ENCODE measurements at places on chromosomes 2 and 18.

DNA sequence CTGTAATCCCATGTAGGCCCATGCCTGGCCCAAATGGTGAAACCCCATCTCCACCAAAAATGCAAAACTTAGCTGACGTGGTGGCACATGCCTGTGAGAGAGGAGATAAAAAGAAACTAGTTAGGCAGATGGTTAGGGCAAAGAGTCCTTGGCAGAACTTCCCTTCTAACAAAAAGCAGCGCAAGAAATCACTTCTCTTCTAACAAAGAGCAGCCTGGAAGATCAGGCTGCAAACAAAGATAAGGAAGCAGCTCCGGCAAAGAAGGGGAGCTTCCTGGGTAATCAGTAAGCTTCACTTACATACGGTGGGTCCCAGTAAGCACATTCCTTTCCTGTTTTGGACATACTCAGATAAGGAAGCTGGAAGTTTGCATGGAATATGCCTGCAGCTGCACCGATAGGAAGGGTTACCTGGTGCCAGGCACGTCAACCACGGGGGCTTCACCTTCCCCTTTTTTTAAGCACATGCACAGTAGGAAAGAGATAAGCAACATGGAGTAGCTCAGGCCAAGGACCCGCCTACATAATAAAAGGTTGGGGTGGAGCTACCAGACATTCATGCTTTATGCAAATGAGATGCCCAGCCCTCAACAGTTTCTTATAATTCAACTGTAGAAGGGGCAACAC, 61.0 kb upstream of the SLC25A52 start:
- DNase-seq = no peak

DNA sequence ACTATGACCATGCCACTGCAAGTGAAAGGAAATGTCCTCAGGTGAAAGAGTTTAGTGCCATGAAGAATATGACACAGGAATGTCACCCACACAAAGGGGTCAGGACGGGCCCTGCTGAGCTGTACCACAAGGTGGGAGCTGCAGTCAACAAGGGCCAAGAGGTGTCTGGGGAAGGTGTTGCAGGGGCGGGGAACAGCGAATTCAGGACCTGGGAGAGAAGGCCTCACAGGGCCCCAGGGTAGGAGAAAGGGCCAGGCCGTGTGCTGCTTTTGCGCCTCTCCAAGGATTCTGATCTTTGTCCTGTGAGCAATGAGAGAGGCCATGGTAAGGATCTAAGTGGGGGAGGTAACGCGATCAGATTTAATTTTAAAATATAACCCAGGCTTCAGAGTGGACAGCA, 23.6 kb downstream of the CYB5A start:
- no peak for DNase-seq

DNA sequence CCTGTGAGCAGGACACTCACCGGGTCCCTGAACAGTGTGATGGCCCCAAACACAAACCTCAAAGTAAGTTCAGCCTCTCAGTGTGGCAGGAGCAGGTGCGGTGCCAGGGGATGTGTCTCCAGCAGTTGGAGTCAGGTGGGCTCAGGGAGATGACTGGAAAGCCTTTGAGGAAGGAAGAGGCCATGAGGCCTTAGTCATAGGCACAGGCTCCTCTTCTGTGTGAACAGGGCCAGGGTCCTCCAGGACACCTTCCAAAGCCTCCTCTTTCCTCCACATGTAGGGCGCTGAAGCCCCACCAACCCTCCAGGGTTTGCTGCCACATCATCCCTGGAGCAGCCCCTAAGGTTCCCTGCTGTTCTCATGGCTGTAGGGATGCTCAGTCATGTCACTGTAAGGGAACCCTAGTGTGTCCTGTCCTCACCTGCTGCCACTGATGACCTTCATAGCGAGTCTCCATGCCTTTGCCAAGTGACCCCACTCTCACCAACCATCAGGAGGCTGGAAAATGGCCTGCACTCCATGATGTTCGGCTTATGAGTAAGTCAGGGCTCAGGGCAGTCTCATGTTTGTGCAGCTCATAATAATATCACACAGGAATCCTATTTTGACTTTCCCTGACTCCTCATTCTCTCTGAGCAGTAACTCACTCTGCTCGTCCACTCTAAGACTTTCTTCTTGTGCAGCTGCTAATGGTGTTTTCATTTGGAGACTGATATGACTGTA, 1152.9 kb downstream of the RPIA start:
- no peak for DNase-seq

GRCh38 chr2:170813611-170814532, 2.8 kb upstream of the GAD1 start:
- peak; percentile 41 for DNase-seq

- DNase-seq = no peak
These were observed 25.5 kb downstream of the CENPO start for GRCh38 chr2:24818721-24819167.

DNA sequence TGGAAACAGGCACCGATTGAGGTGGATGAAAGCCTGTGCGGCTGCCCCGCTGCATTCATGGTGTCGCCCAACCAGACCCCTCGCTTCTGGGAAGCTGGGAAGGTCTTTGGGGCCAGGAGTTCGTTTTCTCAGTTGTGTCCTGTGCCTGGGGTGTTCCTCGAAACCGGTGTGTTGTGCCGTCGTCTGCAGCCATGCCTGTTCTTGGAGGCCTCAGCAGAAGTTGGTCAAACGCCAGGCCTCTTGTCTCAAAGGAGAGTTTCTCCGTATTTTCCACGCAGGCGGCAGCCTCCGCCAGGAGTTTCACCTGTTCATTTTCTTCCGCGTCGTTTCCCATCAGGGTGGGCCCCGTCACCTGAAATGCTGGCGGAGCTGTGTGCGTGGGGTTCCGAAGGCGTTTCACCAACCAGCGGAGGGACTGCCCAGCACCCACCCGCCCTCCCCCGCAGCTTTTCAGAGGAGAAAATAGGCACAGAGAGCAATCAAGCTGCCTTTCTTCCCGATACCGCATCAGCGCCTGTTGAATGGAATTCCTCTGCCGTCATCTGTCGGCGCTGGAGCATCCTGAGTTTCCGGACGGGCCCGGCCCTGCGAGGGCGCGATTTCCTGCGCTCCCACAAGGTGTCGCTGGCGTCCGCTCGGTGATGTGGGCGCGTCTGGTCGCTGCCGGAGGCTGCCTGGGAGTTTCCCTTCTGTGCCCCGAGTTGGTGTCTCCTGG, 17.0 kb upstream of the NFATC1 start:
- no peak for DNase-seq

GRCh38 chr2:100066246-100066645, 76.1 kb downstream of the AFF3 start:
- no peak for DNase-seq

- no peak for DNase-seq
These were observed 14.8 kb downstream of the TMEM237 start for GRCh38 chr2:201628545-201628944.

GRCh38 chr18:24009651-24010333, 4.8 kb upstream of the TTC39C start:
- no peak for DNase-seq

GRCh38 chr18:79200546-79201268, 131.5 kb downstream of the ATP9B start:
- DNase-seq = no peak

DNA sequence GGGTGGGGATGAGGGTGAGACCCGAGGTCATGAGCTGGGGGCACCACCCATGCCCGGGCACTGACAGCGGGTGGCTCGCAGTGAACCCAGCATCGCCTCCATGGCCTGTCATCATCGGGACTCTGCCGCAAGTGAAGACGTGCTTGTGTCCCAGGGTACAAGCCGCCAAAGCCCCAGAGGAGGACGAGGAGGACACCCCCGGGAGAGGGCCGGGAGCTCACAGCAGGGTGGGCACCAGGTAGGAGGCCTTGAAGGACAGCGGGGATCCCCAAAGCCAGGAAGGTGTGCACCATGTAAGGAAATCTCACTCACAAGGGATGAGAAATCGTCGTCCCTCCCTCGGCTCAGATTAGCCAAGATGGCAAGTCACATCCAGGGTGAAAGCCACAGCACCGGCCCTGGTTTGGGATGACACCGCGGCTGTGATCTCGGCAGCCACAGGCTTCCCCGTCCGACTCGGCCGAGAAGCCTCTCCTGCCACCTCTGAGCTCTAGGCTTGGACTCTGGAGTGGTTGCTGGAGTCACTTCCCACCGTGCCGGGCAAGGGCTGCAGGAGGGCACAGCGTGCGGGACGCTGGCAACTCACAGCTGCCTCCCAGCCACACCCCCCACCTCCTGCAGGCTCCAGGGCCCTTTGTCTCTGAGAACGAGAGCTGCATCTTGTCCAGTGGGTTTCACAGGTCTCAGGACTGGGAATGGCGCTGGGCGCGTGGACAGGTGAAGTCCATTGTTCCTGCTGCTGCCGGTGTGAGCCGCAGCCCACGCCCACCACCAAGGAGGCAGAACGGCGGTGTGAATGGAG, 81.6 kb upstream of the CTDP1 start:
- no peak for DNase-seq

DNA sequence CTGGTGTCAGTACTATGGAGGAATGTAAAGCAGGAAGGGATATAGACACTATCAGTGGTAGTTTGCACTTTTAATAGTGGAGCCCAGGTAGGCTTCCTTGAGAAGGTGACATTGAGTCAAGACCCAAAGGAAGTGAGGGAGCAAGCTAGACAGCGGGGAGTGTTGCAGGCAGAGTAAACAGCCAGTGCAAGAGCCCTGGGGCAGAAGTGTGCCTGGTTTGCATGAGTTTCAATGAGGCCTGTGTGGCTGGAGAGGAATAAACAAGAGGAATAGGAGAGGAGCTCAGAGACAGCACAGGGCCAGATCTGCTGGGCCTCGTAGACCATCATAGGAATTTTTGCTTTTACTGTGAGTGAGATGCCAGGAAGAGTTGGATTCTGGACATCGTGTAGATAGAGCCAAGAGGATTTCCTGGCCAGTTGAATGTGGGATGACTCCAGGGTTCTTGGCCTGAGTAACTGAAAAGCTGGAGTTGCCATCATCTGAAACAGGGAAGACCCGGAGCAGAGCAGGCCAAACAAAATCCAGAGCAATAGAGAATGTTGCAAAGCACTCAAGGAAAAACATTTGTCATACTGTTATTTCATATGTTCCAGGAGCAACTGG, 102.5 kb downstream of the SP3 start:
- DNase-seq = no peak

DNA sequence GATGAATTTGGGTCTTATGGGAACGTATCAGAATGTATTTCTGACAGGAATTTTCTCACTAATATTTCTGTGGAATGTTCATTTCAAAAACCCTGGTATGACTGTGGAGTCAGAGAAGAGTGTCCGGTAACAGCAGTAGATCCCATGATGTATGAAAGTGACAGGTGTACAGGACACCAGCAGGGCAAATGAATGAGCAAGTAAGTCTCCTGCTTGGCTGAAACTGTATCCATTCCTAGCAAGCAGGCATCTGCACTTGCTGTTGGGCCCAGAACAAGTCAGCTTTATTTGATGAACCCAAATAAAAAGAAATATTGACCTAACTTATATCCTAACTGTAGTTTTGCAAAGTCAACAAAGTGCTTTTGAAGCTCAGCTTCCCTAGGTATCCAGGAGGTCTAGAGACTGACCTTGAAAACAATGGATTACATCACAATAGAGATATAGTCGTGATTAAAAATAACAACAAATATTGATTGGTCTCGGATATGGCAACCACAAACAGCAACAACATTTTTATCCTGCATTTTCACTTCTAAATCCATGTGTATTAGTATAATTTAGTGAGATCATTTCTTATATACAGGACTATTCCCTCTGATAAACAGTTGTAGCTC, 37.6 kb downstream of the NXPH2 start:
- no peak for DNase-seq

DNA sequence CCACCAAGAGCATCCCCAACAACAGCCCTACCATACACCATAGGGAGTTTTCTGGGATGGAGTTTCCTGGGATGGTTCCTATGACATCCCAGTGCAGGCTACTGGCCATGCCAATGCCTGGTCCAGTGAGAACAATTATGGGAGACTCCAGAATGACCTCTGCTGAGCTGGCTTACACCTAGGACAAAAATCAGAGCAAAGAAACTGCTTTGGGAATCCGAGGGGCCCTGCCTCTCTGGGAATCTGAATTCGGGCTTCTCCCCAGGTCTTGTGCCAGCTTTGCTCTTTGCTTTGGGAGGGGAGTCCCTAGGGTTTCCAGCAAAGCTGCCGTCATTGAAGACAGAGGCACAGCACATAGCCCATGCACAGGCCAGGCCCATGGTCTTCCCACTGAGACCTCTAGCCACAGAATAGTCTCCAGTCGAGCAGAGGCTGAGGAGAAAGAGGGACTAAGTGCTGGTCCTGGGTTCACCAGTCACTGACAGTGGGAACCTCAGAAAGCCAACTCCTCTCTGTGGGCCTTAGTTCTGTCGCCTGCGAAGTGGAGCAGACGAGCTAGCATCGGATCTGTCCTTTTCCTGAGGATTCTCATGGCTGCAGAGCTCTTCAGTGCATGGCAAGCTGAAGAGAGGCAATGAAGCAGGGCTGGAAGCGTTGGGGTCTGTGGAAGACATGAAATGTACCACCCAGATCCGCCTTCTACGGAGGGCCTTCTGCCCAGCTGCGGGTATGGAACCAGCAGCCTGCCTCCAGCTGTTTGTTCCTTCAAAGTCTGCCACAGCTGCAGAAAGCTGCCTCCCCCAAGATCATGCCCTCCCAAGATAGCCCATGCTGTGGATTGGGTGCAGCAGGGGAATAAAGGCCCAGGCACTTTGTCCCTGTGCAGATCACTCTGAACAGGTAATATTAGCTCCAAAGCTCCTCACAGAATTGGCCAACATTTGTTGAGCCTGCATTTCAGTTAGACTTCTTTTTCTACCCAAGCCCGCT, 11.2 kb upstream of the LBH start:
- DNase-seq = no peak

DNA sequence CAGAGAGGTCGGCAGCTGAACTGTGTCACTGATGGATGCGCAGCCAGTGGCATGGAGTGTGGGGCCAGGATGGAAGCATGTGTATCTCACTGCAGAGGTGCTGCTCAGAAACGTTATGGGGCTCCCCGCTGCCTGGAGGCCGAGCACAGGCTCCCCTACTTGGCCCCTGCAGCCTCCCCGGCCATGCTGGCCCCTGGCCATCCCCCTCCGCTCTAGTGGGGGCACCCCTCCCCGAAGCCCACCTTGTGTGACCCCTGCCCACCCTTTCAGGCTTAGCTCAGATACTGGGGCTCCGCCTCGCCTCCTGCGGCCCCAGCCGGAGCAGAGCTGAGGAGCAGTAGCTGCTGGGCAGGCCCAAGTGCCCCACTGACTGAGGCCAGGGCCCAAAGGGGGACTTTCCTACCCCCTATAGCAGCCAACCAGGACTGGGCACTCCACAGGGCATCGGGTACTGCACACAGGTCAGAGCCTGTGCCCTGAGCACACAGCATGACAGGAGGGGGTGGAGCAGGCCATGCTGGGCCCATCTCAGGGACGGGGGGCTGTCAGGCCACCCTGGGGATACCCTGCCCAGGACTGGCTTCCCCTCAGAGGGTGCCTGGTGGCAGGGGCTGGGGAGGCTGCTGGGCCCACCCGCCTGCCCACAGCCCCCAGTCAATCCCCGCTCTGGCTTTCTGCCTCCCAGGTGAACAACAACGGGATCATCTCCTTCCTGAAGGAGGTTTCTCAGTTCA, 31.3 kb downstream of the SNED1 start:
- DNase-seq = no peak

- no peak for DNase-seq
These were observed 6.9 kb upstream of the ZFAND2B start for GRCh38 chr2:219199470-219200211.

DNA sequence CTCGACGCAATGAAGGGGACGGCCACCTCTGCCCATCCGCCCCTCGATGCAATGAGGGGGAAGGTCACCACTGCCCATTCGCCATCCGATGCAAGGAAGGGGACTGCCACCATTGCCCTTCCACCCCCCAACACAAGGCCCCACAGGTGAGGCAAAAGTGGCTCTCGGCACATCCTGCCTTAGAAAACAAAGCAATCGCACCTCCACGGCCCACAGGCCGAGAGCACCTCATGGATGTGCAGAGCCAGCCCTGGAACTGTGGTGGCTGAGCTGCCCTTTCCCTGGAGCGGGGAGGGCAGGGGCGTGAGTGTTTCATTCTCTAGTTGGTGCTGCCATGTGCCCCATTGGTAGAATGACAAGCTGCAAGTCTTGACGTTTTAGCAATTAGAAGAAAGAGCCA, 320.6 kb upstream of the SALL3 start:
- no peak for DNase-seq
